Activated CD4-positive, alpha-beta T cell treated with anti-CD3 and anti-CD28 coated beads, Interleukin-2, amount 50 U/mL, for 4 hours (primary cell): ENCODE measurements at places on chromosomes 2 and 18.

- no peak for DNase-seq
These were observed 34.8 kb upstream of the LAMA1 start for GRCh38 chr18:7152440-7152839.

DNA sequence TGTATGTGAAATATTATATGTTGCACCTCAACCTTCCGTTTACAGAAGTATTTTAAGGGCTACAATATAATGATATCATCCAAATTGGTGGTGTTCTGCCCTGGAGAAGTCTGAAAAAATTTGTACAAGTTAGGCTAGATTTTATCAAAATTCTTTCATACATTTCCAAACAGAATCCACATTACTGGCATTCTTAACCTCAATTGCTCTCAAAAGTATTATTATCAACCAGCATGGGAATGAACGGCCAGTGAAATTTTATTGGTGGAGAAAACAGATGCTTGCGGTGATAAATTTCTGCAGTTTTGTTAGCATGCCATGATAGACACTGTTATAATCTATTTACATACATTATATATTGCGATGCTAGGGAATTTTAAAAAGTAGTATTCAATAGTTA is 88.3 kb upstream of the TFPI start:
- DNase-seq, result no peak

DNA sequence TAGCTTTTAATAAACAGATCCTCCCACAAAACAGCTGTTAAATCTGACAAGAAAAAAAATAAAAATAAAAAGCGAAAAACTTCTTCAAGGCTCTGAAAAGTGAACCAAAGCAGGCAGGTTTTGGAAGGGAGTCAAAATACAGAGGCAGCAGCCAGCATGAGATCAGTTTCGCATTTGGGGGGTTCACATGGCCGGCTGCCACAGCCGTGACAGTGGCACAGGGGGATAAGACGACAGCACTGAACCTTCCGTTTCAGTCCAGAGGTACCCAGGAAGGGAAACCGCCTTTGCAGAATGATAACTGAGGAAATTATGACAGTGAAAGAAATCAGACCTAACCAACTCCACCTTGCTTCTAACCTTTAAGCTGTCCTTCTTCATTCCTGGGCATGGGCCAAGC is 196.7 kb upstream of the PID1 start:
- DNase-seq, result no peak

DNA sequence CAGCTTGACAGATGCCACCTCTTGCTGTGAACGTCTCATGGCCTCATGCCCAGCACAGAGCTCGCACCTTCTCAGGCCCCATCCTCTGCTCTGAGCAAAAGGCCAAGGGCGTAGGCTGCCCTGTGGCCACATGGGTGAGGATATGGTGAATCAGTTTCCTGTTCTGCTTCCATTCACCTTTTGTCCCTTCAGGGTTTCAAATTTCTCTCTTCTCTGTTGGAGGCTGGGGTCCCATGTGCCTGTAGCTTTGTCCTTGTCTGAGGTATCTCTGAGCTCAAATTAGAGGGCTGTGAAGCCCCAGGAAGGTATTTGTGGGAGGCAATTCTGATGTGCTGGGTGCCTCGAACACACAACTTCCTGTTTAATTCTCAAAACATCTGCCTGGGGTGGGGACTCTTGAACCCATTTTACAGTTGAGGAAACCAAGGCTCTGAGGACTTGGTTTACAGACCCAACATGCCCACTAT is 29.0 kb downstream of the ZAP70 start:
- DNase-seq, result no peak

- no peak for DNase-seq
These were observed 187.7 kb downstream of the SMAD7 start for GRCh38 chr18:48762836-48763718.

- no peak for DNase-seq
These were observed 65.0 kb upstream of the NYAP2 start for GRCh38 chr2:225334514-225334913.

DNA sequence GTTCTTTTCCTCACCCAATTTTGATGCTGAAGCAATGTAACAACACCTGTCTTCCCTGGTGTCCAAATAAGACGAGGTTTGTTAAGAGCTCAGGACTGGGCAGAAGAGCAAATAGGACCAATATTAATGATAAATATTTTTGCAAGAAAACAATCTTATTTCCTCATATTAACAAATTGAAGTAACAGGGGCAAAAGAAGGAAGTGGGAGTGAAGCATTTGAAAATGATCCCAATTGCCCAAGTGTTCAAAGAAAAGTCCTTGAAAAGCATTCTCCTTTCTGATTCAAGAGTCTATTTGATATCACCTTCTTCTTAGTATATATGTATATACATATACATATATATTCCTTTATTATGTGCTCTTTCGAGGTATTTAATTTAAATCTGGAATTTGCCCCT is 418.8 kb downstream of the ARHGAP15 start:
- no peak for DNase-seq

GRCh38 chr2:19575641-19576040 is 217.2 kb upstream of the OSR1 start:
- DNase-seq, result no peak

GRCh38 chr18:42549596-42549995 is 565.9 kb downstream of the RIT2 start:
- no peak for DNase-seq

GRCh38 chr2:180247658-180248057 is 240.6 kb upstream of the CWC22 start:
- DNase-seq, result no peak

- no peak for DNase-seq
These were observed 12.6 kb upstream of the D2HGDH start for GRCh38 chr2:241721852-241722251.
